ENCODE measurements at places on chromosomes 4 and X. TPM values are rescaled to one million over a fixed set of nuclear protein-coding genes. Genes with fewer than 3 reads are reported as not detected.

DNA sequence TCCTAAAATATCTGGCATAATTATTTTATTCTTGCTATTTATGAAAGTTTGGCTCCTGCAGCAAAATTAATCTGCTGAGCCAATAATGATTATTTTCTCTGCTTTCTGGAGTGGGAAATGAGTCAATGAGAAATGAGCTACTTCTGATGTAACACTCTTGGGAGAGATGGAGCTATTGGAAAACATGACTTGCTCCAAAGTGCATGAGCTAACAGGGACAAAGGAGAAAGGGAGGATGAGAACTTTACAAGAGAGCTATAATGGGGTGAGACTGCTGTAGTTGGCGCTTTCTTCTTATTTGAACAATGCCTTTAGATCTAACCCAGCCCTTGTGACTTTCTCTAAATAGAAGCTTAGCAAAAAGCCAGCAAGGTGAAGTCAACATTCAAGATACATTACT lies 615.1 kb downstream of the ANKRD50 start:
- H3K4me1 ChIP-seq, result no peaks in the 10 kb centered on the region
- no peaks in the 10 kb centered on the region for H3K36me3 ChIP-seq
- no peak overlapping the region for H3K27ac ChIP-seq
- H3K4me3 ChIP-seq, result no peak overlapping the region
- no peak for DNase-seq

- H3K27me3 ChIP-seq, result no peaks in the 10 kb centered on the region
- peaks cover 35% of the 10 kb centered on the region for H3K4me1 ChIP-seq
- no peak for DNase-seq
- H3K36me3 ChIP-seq, result peaks cover 11% of the 10 kb centered on the region
- H3K4me3 ChIP-seq, result no peak overlapping the region
- H3K27ac ChIP-seq, result no peak overlapping the region
Measured at GRCh38 chr4:37605843-37606565, 80.2 kb downstream of the RELL1 start.

- DNase-seq, result no peak
- H3K36me3 ChIP-seq, result no peaks in the 10 kb centered on the region
- no peaks in the 10 kb centered on the region for H3K4me1 ChIP-seq
- no peak overlapping the region for H3K27ac ChIP-seq
- no peak overlapping the region for H3K4me3 ChIP-seq
Measured at GRCh38 chrX:31845003-31845402, 773.2 kb upstream of the FTHL17 start.

- H3K36me3 ChIP-seq, result no peaks in the 10 kb centered on the region
- DNase-seq, result no peak
- no peak overlapping the region for H3K4me3 ChIP-seq
- no peaks in the 10 kb centered on the region for H3K27me3 ChIP-seq
Measured at GRCh38 chr4:89249313-89249712, 58.3 kb downstream of the GPRIN3 start.

GRCh38 chr4:102116121-102116520 lies 229.2 kb downstream of the SLC39A8 start:
- no peaks in the 10 kb centered on the region for H3K36me3 ChIP-seq
- H3K4me3 ChIP-seq, result no peak overlapping the region
- H3K4me1 ChIP-seq, result no peaks in the 10 kb centered on the region
- H3K27me3 ChIP-seq, result no peaks in the 10 kb centered on the region
- no peak overlapping the region for H3K27ac ChIP-seq

GRCh38 chr4:125940426-125940825 lies 625.7 kb downstream of the FAT4 start:
- H3K4me3 ChIP-seq, result no peak overlapping the region
- no peak for DNase-seq
- H3K4me1 ChIP-seq, result no peaks in the 10 kb centered on the region
- H3K27ac ChIP-seq, result no peak overlapping the region
- H3K36me3 ChIP-seq, result no peaks in the 10 kb centered on the region

DNA sequence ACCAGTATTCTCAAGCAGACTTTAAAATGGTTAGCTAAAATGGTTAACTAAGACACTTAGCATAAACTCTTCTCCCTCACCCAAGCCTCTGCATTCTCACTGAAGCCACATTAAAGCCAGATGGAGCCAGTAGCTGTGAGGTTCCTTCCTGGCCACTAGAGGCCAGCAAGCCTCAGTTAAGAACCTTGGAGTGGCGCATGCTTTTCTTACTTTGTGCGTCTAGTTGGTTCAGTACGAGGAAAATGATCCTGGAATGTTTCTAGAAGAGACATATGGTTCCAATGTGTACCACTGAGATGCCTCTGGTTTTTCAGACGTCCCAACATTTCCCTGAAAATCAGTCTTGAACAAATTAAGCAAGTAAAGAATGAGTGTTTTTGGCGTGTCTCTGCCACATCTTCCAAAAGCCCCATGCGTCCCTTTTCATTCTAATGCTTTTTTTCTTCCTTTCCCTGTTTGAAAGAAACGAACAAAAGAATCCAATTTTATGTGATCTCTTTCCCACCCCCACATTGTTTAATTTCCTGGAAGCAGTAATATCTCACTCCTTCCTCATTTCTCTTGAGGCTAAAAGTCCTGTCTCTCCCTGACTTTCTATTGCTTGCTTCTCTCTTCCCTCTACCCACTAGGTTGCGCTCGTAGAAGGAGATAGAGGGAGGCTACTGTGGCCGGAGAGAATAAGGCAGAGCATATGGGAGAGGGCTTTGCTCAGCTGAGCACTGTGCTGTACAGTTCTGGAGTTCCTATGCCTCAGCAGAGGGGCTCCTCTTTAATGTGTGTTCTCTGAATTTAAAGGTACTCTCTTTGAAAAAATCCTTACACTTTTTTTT lies 82.9 kb upstream of the TAB3 start:
- peak; percentile 35 for DNase-seq
- H3K36me3 ChIP-seq, result no peaks in the 10 kb centered on the region
- H3K4me1 ChIP-seq, result no peaks in the 10 kb centered on the region
- H3K27ac ChIP-seq, result no peak overlapping the region

DNA sequence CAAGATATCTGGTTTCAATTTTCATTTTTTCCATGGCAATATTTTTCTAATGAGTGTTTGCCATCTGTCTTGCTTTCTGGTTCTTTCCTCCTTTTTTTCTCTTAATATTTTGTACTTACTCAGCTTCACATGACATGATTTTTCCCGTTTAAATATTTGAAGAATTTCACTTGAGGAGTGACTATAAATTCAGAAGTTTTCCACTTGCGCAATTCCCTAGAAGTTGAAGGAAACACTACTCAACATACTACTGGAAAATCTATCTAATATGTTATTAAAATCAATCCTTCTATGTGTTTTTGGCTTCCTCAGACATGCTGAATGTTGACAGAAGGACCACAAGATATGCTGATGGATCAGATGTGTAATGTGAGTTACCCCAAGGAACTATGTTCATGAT lies 36.8 kb upstream of the BANK1 start:
- H3K36me3 ChIP-seq, result no peaks in the 10 kb centered on the region
- no peak overlapping the region for H3K27ac ChIP-seq
- DNase-seq, result no peak

- no peak overlapping the region for H3K4me3 ChIP-seq
- H3K27me3 ChIP-seq, result no peaks in the 10 kb centered on the region
- H3K4me1 ChIP-seq, result no peaks in the 10 kb centered on the region
- no peak overlapping the region for H3K27ac ChIP-seq
Measured at GRCh38 chrX:130413415-130413814, 11.6 kb downstream of the RBMX2 start.

DNA sequence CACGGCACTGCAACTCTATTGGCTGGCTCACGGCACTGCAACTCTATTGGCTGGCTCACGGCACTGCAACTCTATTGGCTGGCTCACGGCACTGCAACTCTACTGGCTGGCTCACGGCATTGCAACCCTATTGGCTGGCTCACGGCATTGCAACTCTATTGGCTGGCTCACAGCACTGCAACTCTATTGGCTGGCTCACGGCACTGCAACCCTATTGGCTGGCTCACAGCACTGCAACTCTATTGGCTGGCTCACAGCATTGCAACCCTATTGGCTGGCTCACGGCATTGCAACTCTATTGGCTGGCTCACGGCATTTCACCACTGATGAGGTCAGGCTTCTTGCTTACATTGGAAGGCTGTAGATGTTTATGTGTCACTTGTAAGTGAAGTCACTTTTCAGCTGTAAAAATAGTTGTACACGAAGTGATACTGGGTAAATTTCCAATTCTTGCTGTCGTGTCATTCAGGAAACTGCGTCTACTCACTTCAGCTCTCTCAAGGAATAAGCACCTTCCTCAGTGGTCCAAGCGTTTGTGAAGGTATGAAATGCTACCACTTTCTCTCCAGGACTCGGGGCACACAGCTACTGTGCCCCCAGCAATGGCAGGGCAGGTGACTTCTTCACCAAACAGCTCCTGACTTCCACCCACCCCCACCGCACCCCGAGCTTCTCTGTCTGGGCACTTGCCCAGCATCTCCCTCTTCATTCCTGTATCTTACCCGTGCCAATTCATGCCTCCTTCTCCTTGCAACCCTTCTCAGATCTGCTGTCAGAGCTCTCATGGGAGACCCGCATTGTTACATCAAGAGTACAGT lies 141.3 kb downstream of the AFAP1 start:
- H3K27ac ChIP-seq, result no peak overlapping the region
- H3K4me3 ChIP-seq, result no peak overlapping the region
- peaks cover 49% of the 10 kb centered on the region for H3K36me3 ChIP-seq
- H3K27me3 ChIP-seq, result no peaks in the 10 kb centered on the region
- no peak for DNase-seq
- no peaks in the 10 kb centered on the region for H3K4me1 ChIP-seq

GRCh38 chr4:98341309-98341708 lies 80.1 kb downstream of the RAP1GDS1 start:
- H3K27me3 ChIP-seq, result no peaks in the 10 kb centered on the region
- H3K27ac ChIP-seq, result no peak overlapping the region
- H3K36me3 ChIP-seq, result peaks cover 21% of the 10 kb centered on the region
- DNase-seq, result no peak

- no peaks in the 10 kb centered on the region for H3K36me3 ChIP-seq
- H3K27ac ChIP-seq, result no peak overlapping the region
- H3K27me3 ChIP-seq, result no peaks in the 10 kb centered on the region
- no peak overlapping the region for H3K4me3 ChIP-seq
Measured at GRCh38 chrX:10821293-10821692, 200.9 kb upstream of the MID1 start.

- no peaks in the 10 kb centered on the region for H3K27me3 ChIP-seq
- no peaks in the 10 kb centered on the region for H3K36me3 ChIP-seq
- H3K4me1 ChIP-seq, result no peaks in the 10 kb centered on the region
- DNase-seq, result no peak
Measured at GRCh38 chrX:95057341-95057740, 1383.3 kb downstream of the FAM133A start.

DNA sequence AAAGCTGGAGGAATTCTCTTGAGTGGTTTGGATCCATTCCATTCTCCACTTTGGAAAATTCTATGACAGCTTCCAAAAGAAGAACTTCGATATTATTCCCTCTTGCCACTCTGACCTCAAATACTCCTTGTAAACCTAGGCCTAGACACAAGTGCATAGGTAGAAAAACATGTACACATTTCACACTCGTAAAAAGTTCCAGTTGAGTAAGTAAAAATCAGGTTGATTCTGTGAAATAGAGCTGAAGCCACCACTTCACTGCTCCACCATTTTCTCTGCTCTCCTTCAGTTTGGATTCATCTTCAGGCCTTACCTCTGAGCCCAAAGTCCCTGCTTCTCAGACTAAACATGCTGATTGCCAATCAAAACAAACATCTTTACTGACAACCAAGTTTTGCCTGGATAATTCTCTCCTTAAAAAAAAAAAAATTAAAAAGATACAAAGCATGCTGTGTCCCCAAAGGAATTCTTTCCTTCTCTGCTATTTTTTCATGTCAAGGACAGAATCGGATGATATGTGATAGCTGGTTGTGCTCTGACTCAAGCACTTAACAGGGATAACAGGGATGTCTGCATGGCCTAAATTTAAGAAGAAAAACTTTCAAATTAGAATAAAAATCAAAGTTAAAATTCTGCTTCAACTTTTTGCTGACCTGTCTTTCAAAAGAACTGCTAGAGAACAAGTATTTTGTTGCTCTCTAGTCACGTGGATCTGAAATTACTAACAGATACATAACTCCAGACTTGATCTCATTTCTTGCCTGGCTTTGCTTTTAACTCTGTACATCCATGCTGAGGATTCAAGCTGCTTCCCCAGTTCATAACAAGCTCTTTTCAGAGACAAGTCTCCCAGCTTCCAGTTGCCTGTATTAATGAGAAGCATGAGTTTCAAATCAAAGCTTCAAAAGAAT lies 420.9 kb upstream of the INTU start:
- DNase-seq, result no peak
- H3K36me3 ChIP-seq, result no peaks in the 10 kb centered on the region
- H3K4me1 ChIP-seq, result peaks cover 5% of the 10 kb centered on the region
- no peak overlapping the region for H3K27ac ChIP-seq

GRCh38 chr4:176479767-176480166 lies 160.0 kb downstream of the SPCS3 start:
- H3K4me1 ChIP-seq, result no peaks in the 10 kb centered on the region
- no peak overlapping the region for H3K27ac ChIP-seq

DNA sequence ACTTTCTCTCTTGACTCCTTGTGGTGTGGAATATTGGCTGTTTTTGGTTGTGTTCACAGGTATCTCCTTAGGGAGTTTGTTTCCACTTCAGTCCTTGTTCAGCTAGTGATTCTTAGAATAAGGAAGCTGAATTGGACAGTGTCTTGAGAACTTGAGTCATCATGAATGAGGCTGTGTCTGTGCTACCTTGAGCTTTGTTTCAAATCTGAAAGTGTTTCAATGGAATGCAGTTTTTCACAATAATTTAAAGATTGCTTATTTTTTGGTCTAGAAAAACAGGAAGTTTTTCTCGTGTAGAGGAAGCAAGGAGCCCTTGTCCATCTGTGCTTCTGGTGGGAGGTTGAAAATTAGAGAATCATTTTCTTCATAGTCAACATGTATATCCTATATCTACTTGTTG lies 76.5 kb downstream of the ZNF518B start:
- H3K27ac ChIP-seq, result no peak overlapping the region
- H3K4me3 ChIP-seq, result no peak overlapping the region

Gene KLHL34
- total RNA-seq, result not detected

Gene UGT2B15
- total RNA-seq, result 51.0 TPM

Gene ATOH1
- total RNA-seq, result not detected

Gene GYG2
- 6.2 TPM for total RNA-seq

Gene F8A2
- 28.6 TPM for total RNA-seq

Gene SLC2A9
- 7.2 TPM for total RNA-seq

Gene ANAPC4
- total RNA-seq, result 9.0 TPM

Gene POF1B
- total RNA-seq, result 22.8 TPM

Gene ZDHHC15
- total RNA-seq, result 0.58 TPM

Gene DRD5
- not detected for total RNA-seq

Gene PDLIM3
- 268 TPM for total RNA-seq
